ENCODE measurements at places on chromosomes 3 and 15.

DNA sequence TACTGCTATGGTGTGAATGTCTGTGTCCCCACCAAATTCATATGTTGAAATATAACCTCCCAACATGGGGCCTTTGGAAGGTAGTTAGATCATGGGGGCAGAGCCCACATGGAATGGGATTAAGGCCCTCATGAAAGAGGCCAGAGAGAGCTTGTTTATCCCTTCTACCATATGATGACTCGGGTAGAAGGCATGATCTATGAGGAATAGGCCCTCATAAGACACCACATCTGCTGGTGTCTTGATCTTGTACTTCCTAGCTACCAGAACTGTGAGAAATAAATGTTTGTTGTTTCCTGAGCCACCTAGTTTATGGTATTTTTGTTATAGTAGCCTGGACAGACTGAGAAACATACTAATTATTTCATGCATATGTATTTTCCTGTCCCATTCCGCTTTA is 51.9 kb downstream of the WWTR1 start:
- no peak for DNase-seq

DNA sequence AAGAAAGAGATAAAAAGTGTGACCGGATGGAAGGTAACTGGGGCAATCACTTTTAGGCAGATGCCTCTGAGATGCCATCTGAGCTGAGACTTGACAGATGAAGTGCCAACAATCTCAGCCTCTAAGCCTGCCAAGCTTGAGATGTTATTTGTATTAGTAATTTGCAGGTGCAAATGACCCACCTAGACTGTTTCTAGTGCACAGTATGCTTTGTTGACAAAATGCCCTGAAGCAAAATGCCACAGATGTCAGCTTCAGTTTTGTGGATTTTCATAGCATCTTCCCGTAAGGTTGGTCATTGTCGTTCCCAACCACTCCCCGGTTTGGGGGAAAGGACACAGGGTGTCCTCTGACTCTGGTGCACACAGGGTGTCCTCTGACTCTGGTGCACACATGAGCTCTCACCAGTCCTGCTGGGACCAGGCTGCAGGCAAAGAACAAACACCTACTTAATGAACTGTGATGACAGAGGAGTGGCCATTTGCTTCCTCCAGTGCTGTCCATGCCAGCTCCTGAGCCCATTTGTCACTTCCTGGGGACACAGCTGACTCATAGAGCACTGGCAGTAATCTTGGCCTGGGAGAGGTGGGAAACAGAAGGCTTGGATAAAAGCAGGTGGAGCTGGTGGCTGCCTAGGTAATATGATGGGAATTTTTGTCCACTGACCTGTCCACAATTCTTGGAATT is 16.7 kb upstream of the PPP1R2 start:
- DNase-seq: no peak

DNA sequence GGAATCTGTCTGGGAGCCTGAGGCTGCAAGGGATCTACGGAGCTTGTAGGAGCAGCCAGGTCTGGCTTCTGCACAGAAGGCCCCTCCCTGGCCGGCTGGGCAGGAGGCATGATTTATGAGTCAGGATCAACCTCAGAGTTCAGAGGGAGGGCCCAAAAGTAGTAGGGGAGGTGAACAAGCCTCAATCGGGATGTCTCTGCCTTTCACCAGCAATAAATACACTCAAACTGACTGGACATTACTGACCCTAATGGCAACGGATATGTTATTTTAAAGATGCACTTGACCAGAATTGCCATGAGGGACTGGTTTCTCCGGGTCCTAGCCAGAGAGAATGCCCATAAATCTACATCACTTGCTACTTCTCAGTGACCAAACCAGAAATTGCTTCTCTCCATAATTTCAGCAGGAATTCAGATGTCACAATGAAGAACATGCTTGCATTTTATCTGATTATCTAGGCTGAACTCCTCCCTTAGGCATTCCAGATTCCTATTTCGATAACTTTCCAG is 109.6 kb upstream of the LMOD3 start:
- DNase-seq: no peak

DNA sequence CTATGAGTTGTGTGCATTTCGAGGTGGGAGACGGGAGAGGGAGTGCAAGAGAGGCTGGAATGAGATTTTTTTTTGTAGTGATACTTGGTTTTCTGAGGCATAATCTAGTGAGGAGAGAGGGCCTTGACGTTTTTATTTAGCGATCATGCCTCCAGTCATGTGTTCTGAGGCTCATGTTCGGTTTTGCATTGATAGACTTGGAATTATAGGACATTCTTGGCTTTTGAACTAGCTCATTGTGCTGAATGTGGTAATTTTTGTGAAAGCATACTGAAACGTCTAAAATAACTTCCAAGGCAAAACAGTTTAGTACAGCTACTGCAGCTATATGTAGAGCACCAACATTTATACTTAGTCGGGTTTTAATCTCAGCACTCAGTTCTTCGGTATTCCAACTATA is 408.1 kb downstream of the CNTN4 start:
- DNase-seq: no peak

DNA sequence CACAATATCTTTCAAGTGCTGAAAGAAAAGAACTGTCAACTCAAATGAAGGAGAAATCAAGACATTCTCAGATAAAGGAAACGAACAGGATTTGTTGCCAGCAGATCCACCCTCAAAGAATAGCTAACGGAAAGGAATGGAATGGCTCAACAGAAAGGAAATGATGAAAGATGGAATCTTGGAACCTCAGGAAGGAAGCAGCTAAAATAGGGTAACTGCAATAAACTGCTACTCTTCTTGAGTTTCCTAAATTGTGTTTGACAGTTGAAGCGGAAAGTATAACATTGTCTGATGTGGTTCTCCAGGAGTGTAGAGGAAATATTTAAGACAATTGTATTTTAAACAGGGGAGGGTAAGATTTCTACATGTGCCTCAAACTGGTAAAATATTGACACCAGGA is 22.0 kb downstream of the PRR23E start:
- DNase-seq: no peak

DNA sequence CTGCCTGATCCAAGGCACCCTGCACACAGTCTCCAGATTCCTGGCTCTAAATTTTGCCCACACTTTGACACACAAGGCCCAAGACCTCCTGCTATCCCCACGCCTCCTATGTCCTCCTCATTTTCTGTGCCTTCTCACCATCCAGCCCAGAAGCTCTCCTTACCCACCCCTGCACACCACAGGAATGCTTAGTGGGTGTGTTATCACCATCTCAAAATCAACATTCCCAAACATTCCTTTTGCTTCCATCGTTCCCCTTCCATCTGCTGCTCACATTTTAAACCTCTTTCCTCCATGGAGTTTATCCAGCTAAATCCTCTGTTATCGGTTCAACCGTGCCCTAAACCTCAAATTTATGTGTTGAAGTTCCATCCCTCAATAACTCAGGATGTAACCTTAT is 43.9 kb downstream of the DGKG start:
- no peak for DNase-seq

GRCh38 chr3:182908471-182908870 is 71.9 kb downstream of the DCUN1D1 start:
- DNase-seq: no peak

GRCh38 chr3:152026033-152026556 is 152.7 kb downstream of the SUCNR1 start:
- no peak for DNase-seq

- no peak for DNase-seq
Observed at GRCh38 chr3:133532951-133533350, 40.5 kb upstream of the CDV3 start.

- DNase-seq: no peak
Observed at GRCh38 chr3:85244091-85244490, 285.3 kb downstream of the CADM2 start.

- DNase-seq: no peak
Observed at GRCh38 chr3:138817695-138818094, 17.0 kb downstream of the PIK3CB start.

DNA sequence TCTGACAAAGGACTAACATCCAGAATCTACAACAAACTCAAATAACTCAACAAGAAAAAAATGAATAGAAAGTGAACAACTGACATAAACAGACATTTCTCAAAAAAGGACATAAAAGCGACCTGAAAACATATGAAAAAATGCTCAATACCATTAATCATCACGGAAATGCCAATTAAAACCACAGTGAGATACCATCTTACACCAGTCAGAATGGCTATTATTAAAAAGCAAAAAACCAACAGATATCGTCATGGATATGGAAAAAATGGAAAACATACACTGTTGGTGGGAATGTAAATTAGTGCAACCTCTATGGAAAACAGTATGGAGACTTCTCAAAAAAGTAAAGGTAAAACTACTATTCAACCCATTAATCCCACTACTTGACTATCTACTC is 53.3 kb downstream of the ZNF385D start:
- DNase-seq: no peak

- DNase-seq: no peak
Observed at GRCh38 chr15:52337198-52337853, 41.7 kb upstream of the MYO5C start.

DNA sequence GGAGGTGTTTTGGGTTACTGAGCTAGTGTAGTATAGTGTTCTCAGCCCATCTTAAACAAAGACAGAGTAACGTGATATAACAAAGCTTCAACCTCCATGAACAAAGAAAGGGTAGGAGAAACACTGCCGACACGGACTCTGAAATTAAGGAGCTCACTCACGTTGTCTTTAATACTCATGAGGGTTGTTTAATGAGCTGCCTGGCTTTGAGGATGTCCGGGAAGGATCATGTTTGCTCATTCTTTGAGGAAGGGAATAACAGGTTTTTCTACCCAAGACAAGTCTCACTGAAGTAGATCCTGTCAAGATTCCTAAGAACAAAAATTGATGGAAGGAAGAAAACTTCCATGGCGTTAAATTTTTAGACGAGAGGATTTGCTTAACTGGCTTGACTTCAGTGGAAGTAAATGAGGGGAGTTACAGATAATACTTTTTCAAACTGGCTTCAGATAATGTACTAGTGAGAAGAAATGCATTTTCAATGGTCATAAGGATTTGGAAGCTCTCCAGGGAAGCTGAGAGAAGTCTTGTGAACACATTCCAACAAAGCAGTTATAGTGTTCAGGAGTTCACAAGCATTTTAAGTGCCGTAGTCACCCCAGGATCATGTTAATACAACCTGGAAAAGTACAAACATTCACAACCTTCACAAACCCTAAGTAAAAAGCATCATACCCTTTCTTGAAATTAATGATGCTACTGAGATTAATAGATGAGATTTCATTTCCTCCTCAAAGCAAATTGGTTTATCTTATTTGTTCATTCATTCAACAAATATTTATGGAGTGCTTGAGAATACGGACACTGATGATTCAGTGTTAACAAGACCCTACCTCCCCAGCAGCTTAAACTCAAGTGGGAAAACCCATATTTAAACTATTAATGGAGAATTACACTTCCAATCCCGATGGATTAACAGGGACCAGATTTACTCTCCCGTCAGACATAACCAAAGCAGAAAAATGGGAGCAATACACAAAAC is 101.5 kb downstream of the SHQ1 start:
- DNase-seq: no peak

DNA sequence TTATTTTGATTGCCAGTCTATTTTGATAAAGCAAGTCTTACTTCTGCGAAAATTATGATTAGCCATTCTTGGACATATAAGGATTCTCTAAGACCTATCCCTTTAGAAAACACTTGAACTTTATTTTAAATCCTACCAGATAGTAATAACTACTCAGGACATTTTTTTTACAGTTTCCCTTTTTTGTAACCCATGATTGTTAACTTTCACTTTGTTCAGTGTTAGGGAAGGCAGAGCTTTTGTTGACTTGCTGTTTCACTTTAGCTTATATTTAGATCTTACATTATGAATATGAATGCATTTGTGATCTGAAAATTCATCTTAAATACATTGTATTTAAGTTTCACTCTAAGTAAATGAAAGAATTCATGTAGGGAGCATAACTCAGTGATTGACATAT is 167.0 kb downstream of the AKAP13 start:
- DNase-seq: no peak

DNA sequence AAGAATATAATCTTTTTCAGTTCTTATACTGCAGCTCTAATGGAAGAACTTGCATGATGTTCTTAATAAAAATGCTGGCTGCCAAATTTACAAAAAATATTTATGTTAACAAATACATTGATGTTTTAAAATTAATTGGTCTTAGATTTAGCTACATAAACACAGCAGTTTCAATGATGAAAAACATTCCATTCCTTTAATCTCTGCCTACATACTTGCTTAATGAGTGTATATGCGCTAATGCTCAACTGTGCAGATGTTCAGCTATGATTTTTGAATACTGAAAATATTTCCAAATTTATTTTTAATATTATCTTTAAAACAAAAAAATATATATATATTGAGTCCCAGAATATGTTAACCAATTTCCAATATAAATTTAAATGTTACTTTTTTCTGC is 867.4 kb downstream of the ROBO1 start:
- DNase-seq: no peak

- DNase-seq: no peak
Observed at GRCh38 chr15:56813995-56814394, 80.7 kb upstream of the ZNF280D start.
